Ovary (tissue), 10 donors: ENCODE measurements at places on chromosomes 2 and 18. TPM values are rescaled to one million over a fixed set of nuclear protein-coding genes. Genes with fewer than 3 reads are reported as not detected.

GRCh38 chr2:74911061-74911460, 47.4 kb upstream of the POLE4 start:
- no peaks in the 10 kb centered on the region for H3K36me3 ChIP-seq
- no peak overlapping the region for H3K27ac ChIP-seq
- H3K4me3 ChIP-seq = no peak overlapping the region
- no peak for DNase-seq

DNA sequence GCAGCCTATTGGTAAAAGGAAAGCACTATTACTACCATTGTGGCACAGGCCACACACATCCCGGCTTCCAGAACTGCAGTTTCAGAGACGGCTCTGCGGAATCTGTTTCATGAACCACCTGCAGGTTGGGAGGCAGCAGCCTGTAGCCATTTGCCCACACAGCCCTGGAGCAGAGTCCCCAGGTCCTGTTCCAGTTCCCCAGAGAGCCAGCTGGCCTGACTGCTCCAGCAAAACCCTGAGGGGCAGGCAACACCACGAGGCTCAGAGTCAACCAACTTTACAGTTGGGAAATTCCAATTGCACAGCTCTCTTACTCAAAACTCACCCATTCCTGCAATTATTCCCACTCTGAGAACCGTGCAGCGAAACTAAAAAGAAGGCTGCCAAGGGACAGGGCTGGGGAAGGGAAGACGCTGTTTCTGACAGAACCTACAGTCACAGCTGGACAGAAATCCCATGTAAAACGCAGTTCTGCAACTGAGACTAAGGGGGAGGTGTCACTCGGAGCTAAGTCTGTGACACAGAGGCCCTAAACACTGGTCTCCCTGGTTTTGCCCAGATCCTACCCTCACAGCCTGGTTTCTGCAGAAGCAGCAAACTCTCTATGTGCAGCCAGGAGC, 219.4 kb downstream of the TMEM163 start:
- no peaks in the 10 kb centered on the region for H3K36me3 ChIP-seq
- no peak overlapping the region for H3K4me3 ChIP-seq
- H3K27me3 ChIP-seq = no peaks in the 10 kb centered on the region
- no peak for DNase-seq
- H3K4me1 ChIP-seq = no peaks in the 10 kb centered on the region
- H3K27ac ChIP-seq = no peak overlapping the region

DNA sequence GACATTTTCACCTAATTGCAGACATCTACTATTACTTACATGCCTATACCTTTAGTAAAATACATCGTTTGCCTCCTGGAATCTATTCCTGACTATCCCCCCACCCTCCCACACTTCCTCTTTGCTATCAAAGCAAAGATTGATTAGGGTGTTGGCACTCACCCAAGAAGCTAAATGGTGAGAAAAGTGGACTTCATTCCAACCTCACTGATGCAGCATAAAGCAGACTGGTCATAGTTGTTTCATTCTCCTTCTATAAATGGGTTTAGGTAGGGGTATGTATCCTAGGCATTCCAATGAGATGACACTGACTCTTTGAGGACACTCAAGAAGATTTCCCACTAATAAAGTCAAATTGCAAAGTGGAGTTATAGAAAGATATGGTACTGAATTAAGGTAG, 97.4 kb downstream of the LRP1B start:
- no peaks in the 10 kb centered on the region for H3K36me3 ChIP-seq
- H3K4me1 ChIP-seq = no peaks in the 10 kb centered on the region
- DNase-seq = no peak
- no peaks in the 10 kb centered on the region for H3K27me3 ChIP-seq
- no peak overlapping the region for H3K4me3 ChIP-seq

DNA sequence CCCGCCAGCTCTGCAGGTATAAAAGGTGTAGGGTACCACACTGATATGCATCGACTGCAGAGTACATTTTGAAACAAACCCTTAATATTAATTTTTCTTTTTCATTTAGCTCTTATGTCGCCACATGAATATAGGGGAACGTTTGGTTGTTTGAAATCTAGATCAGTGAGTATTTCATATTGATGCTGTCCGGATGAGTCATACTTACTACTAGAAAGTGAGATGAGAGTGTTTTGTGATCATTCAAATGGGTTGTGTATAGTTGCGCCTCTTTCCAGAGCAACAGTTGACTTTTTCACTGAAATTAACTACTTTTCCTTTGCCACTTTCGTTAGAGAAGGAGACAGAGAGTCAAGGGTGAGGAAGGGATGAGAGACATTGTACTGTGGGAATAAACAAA, 24.6 kb downstream of the NPAS2 start:
- H3K4me1 ChIP-seq = no peaks in the 10 kb centered on the region
- H3K4me3 ChIP-seq = no peak overlapping the region
- no peak overlapping the region for H3K27ac ChIP-seq
- H3K36me3 ChIP-seq = no peaks in the 10 kb centered on the region

DNA sequence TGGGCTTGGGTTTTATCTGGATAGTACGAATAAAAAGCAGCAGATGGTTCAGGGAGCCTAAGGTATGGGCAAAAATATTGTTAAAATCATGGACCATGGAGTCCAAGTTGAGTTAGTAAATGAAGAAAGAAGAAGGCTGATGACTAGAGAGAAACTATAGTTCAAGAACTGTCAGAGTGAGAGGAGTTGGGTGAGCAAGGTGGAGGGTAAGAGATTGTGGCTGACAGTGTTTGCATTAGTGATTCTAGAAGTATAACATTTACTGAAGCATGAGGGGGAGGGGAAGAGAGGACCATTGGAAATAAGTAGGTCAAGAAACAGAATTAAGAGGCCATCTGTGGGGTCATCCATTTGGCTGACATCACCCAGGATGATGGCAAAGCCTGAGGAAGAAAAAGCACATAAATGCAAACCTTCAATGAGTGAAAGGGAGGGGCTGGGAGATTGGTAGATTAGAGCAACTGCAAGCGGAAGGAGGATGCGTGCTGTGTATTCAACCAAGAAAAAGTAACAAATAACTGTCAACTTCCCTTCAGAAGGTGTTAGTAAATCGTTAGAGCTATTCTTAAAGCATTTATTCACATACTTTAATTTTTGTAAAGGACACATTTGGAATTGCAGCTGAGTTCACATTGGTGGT, 392.8 kb downstream of the TSN start:
- no peaks in the 10 kb centered on the region for H3K27me3 ChIP-seq
- H3K4me1 ChIP-seq = no peaks in the 10 kb centered on the region
- no peaks in the 10 kb centered on the region for H3K36me3 ChIP-seq

DNA sequence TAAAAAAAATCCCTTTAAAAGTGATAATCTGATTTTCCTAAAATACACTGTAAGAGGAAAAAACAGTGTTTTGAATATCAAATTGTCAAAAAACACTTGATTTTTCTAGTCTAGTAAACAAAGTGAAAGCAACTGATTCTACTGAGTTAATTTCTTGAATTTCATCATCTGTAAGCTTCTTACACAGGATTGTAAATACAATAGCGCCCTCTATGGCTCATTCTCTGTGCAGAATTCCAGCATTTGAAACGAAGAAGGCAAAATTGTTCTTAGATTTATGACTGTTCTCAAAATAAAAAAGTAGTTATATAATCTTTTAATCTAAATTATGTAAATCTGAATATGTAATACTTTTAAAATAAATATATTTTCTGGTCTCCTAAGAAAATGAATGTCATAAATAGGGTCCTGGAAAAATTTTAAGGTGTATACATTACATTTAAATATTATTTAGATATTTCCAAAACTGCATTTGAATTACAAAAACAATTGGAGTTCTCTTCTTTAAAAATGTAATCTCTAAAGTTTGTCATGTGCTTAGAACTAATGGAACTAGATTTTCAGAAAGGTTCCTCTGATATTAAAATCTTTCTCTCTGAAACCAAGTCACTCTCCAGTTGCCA, 176.9 kb upstream of the MC4R start:
- peaks cover 2% of the 10 kb centered on the region for H3K4me1 ChIP-seq
- DNase-seq = no peak
- no peaks in the 10 kb centered on the region for H3K27me3 ChIP-seq
- H3K4me3 ChIP-seq = no peak overlapping the region
- H3K36me3 ChIP-seq = no peaks in the 10 kb centered on the region

DNA sequence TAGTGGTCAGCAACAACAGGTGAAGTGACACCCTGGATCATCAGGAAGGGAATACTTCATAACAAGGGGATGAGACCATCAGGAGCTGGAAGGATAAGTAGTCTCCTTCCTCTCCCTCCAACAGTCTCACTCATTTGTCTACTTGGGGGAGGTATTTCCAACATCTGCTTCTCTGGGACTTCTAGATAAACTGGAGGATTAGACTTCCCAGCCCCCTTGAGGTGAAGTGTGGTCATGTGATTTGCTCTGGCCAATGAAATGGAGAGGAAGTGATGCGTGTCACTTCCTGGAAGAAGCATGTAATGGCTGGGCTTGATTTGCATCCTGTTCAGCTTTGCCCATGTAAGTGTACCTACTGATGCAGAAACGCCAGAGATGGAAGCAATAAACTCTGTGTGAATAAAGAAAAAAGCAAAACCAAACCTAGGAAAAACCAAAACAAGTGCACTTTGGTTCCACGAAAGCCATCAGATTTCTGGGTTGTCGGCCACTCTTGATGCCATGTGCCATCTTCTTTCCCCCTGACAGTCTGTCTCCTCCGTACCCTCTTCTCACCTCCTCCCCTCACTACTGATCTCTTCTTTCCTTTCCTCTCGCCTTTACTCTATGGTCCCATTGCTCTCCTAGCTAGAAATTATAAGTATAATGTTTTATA, 76.1 kb upstream of the DNMT3A start:
- no peaks in the 10 kb centered on the region for H3K36me3 ChIP-seq
- no peak overlapping the region for H3K27ac ChIP-seq
- no peak for DNase-seq
- no peak overlapping the region for H3K4me3 ChIP-seq
- no peaks in the 10 kb centered on the region for H3K4me1 ChIP-seq
- no peaks in the 10 kb centered on the region for H3K27me3 ChIP-seq

DNA sequence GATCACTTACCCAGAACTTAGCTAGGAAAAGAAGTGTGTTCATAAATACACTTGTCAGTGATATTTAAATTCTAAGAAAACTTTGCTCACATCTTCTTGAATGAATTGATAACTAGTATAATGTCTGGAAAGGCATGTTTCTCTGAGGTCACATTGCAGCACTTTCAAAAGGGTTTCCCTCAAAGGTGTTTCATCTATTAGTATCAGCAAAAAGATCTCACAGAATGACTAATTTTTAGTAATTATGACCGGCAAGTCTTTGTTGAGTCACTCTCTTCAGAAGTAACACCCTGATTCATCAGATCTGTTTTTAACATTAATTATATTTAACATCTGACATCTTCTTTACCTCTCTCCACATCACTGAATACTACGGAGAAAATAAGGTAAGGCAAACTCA, 222.3 kb downstream of the IKZF2 start:
- DNase-seq = no peak
- no peak overlapping the region for H3K27ac ChIP-seq
- no peak overlapping the region for H3K4me3 ChIP-seq
- no peaks in the 10 kb centered on the region for H3K27me3 ChIP-seq

DNA sequence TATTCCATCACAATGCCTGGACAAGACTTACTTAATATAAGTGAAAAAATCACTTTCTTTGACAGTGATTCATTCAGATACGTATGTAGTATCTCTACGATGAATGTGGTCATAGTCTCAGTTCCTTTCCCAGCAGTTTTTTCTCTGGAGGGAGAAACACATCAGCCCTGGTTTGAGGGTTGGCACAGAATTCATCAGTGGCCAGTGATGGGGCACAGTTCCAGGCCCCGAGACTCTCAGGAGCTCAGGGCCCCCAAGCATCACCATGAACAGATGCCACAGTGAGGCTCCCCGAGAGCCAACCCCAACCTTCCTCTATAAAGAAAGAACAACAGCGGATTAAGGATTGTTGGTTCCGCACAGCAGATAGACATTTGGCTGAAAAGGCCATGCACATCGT, 12.5 kb downstream of the PRKAG3 start:
- H3K27ac ChIP-seq = no peak overlapping the region
- no peaks in the 10 kb centered on the region for H3K27me3 ChIP-seq
- H3K4me1 ChIP-seq = no peaks in the 10 kb centered on the region
- H3K4me3 ChIP-seq = no peak overlapping the region
- DNase-seq = no peak

GRCh38 chr2:105309147-105309545, 20.4 kb downstream of the TGFBRAP1 start:
- no peak for DNase-seq
- no peaks in the 10 kb centered on the region for H3K27me3 ChIP-seq
- no peak overlapping the region for H3K27ac ChIP-seq
- no peaks in the 10 kb centered on the region for H3K4me1 ChIP-seq
- no peak overlapping the region for H3K4me3 ChIP-seq

GRCh38 chr18:713135-713490, 683 bp upstream of the ENOSF1 start:
- H3K27me3 ChIP-seq = no peaks in the 10 kb centered on the region
- no peak overlapping the region for H3K27ac ChIP-seq
- no peaks in the 10 kb centered on the region for H3K36me3 ChIP-seq
- H3K4me1 ChIP-seq = peaks cover 4% of the 10 kb centered on the region

DNA sequence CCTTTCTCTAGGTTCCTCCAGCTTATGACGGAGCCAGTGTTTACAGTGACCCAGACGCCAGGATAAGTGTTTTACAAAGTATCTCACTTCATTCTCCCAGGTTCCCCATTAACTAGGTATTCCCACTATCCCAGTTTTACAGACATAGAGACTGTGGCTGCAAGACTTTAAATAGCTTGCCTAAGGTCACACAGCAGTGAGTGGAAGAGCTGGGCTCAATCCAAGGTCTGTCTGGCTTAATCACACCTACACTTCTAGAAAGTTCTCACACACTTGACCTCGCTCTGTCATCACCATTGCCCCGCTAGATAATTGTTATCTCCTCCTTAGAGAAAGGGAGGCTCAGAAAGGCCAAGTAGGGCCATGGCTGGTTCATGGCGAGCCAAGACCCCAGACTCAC, 110.2 kb downstream of the ANTXR1 start:
- no peak for DNase-seq
- H3K4me1 ChIP-seq = peaks cover 7% of the 10 kb centered on the region
- no peaks in the 10 kb centered on the region for H3K27me3 ChIP-seq
- H3K27ac ChIP-seq = no peak overlapping the region
- H3K4me3 ChIP-seq = no peak overlapping the region

GRCh38 chr2:106531676-106532214, 44.6 kb downstream of the CD8B2 start:
- no peaks in the 10 kb centered on the region for H3K36me3 ChIP-seq
- no peaks in the 10 kb centered on the region for H3K27me3 ChIP-seq
- H3K4me3 ChIP-seq = no peak overlapping the region
- H3K27ac ChIP-seq = no peak overlapping the region

- DNase-seq = no peak
- no peak overlapping the region for H3K27ac ChIP-seq
- H3K4me3 ChIP-seq = no peak overlapping the region
- H3K27me3 ChIP-seq = no peaks in the 10 kb centered on the region
- H3K4me1 ChIP-seq = no peaks in the 10 kb centered on the region
Observed at GRCh38 chr18:30208546-30208945, 834.0 kb downstream of the DSC3 start.

- H3K27ac ChIP-seq = no peak overlapping the region
- H3K36me3 ChIP-seq = no peaks in the 10 kb centered on the region
- H3K27me3 ChIP-seq = no peaks in the 10 kb centered on the region
- no peak overlapping the region for H3K4me3 ChIP-seq
Observed at GRCh38 chr2:101728865-101729264, 31.4 kb downstream of the MAP4K4 start.

RGPD3 gene
- 0.60 TPM for total RNA-seq

ANKRD30BL gene
- 1.2 TPM for total RNA-seq

ARHGAP15 gene
- 2.7 TPM for total RNA-seq

STARD7 gene
- 90.9 TPM for total RNA-seq

MTIF2 gene
- total RNA-seq = 13.8 TPM

DLX2 gene
- not detected for total RNA-seq

IL36A gene
- not detected for total RNA-seq
